ENCODE measurements at places on chromosomes 2 and 18. TPM values are rescaled to one million over a fixed set of nuclear protein-coding genes. Genes with fewer than 3 reads are reported as not detected.

DNA sequence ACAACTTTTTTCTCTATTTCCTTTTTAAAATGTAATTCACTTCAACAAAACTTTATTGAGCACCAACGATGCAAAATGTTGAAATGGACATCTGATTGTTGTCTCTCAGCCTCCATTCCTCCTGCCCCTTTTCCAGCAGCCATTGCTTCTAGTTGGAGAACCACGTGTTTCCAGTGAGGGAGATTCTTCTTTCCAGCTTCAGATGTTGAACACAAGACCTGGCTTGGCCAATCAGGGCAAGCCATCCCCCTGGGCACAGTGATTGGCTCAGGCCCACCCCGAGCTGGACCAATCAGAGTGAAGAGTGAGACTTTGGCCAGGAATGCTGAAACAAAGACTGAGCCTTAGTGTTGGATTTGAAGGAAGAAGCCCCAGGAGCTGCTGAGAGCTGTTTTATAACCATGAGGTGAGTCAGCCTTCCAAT lies 59.0 kb downstream of the E2F6 start:
- DNase-seq, result no peak

DNA sequence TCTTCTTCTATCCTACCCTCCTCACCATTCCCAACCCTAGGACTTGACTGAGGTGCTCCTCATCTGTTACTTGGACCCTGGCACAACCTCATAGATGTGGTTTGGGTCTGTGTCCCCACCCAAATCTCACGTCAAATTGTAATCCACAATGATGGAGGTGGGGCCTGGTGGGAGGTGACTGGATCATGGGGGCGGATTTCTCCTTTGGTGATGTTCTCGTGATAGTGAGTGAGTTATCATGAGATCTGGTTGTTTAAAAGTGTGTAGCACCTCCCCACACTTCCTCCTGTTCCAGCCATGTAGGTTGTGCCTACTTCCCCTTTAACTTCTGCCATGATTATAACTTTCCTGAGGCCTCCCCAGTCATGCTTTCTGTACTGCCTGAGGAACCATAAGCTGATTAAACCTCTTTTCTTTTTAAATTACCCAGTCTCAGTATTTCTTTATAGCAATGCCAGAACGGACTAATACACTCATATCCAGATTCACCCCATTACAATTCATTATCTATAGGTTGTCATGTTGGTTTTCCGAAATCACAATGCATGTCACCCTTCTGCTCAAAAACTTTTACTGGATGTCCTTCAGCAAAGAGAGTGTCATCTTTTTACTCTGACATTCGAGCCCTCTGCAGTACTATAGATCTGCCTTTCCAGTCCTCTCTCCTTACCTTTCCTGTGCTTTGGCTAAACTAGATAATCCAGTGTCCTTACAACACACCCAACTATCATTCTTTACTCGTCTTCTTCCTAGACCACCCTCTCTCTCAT lies 45.7 kb downstream of the APOB start:
- no peak for DNase-seq

DNA sequence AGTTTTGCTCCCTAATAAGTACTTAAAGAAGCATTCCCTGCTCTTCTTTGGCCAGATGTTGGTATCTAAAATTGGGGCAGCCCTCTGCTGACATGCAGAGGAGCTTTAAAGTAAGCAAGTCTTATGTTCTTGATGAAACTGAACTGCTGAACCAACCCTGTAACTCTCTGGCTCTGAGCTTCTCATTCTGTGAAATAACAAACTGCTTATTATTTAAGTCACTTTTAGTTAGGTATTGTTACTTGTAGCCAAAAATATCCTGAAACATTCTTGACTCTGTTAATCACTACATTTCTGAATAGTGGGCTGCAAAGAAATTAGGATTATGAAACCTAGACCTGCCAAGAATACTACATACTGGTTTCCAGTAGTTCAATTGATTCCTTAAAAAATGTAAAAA lies 15.5 kb downstream of the PPP3R1 start:
- no peak for DNase-seq

GRCh38 chr2:232013701-232014353 lies 52.3 kb downstream of the DIS3L2 start:
- DNase-seq, result no peak

DNA sequence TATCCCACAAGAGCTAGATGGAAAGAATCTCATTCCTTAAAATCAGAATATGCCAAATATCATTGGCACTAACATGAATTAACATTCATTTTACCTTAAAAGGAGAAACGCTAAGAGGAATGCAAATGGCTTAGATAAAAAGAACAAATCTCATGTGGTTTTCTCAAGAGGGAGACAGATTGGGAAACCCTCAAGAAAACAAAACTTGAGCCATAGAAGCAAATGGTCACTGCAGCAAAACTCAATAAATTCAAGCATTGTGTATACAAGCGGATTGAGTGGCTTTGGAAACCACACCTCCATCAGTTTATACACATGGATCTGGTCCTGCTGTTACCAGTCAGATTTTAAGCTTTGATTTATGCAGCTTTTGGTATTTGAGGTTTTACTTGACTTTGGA lies 1331.8 kb upstream of the ZEB2 start:
- no peak for DNase-seq

DNA sequence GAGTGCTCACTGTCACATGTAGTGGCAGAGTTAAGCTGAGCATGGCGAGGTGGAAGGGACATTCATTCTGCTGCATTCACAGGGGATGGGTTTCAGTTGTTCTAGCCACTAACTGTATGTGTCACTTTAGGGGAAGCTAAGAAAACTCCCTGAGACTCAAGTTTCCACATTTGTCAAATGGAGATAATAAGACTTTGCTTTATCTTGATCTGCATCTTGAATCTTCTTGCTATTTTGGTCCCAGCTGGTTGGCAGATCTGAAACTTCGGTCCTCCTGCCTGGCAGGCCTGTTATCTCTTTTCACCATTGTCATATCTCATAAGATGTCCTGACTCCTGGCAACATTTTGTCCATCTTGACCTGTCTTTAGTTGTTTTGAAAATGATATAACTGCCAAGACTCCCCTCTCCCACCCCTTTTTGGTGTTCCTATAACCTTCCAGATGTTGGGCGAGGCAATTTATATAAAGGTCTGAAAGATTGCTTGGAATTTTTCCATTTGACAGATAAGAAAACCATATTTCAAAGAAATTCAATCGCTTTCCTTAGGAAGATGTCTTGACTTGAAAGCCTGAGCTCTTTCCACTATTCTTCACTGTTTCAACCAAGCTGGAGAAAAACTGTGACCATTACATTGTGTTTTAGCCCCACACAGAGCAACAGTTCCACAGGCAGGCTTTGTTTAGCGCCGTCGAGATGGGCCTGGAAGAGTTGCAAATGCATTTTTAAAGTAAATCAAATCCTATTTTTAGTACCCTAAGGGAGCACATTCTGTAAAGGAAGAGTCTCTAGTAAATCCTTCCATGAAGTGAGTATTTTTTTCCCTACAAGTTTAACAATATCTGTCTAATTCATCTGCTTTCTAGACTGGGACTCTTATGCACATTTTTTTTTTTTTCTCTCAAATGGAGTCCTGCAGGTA lies 33.4 kb downstream of the MYCN start:
- DNase-seq, result no peak

DNA sequence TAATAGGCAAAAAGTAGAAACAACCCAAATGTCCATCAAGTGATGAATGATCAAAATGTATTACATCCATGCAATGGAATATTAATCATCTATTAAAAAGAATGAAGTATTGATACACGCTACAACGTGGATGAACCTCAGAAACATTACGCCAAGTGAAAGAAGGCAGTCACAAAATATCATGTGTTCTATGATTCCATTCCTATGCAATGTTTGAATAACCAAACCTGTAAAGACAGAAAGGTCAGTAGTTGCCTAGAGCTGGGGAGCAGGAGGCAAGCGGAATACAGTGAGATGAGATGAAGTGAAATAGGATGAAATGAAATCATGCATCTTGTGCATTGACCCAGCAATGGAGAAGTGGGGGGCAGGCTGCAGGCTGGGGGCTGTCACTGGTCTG lies 17.9 kb upstream of the COL6A3 start:
- no peak for DNase-seq

DNA sequence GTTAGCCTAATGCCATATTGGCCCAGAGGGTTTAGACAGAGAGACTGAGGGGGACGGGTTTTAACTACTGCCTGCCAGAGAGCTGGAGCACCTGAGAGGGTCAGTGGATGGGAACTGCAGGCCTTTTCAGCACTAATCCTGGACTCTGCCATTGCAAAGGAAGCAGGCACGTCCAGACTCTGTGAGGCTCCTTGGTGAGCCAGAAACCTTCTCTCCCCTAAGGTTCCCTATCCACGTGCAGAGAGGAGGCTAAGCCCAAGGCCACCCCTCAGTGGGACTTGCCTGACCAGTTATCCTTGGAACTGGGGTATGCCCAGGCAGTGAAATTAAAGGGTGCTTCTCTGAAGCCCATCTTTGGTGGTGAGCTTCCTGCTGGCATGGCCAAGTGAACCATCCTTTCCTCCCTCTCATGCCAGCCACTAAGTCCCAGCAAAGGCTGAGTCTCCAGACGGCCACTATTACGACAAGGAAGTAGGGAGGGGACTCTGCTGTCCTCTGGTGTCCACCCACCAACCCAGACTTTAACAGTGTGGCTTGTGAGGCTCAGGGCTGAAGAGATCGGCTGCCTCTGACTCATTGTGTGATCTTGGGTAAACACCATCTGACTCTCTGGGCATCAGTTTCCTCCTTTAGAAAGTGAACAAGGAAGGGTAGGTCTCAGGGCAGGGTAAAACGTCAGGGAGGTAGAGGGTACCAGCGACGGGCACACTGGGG lies 3.9 kb upstream of the MLPH start:
- no peak for DNase-seq

- DNase-seq, result no peak
Observed at GRCh38 chr2:58664523-58665151, 423.5 kb upstream of the FANCL start.

DNA sequence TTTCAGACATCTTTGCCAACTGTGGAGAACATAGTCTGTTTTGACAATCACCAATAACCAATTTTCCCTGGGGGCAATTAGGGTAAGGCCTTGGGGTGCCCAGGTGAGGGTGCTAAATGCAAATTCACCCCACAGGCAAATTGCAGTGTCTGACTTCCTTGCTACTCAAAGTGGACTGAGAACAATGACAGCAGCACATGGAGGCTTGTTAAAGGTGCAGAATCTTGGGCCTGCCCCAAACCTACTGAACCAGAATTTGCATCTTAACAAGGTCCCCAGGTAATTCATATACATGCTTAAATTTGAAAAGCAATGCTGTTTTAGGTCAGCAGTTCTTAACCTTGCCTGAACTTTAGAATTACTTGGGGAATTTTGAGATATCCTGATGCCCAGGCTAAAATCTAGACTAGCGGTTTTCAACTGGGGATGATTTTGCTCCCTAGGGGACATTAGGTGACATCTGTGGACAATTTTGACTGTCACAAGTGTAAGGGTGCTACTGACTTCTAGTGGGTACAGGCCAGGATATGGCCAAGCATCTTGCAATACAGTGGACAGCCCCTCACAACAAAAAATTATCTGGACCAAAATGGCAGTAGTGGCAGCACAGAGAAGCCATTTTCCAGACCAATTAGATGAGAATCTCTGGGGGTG lies 80.2 kb upstream of the GCFC2 start:
- no peak for DNase-seq

DNA sequence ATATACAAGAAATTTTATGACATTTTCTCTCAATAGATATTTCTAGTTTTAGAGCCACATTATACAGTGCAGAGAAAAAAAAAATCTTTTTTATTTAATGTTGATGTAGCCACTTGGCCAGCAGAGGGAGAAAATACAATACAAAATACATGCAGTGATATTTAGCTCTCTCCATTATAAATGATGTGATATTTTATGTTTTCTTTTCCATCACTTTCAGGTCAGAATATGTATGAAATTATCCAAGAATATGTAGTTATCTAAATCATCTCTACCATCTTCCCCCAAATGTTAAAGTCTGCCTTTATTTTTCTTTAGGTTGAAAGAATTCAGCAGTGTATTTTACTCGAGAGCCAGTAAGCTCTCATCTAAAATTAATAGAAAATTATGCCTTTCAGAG lies 533.6 kb upstream of the FSHR start:
- DNase-seq, result no peak

DNA sequence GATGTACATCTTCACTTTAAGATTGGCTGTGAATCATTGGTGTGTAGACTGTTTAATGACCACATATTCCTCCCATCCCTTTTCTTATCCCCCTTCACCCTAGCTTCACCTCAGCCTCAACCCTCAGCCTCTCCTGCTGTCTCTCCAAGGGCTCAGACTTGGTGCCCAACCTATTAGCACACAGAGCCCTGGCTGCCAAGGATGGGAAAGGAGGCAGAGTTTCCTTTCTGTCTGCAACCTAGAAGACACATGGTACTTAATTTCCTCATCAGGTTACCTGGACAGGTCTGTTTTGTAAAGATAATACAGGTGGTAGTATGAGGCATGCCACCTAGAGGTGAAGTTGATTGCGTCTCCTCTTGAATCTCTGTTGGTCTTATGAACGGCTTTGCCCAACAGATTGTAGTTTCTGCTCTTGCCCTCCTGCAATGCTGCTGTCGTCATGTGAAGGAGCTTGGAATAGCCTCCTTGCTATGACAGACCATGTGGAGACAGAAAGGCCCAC lies 44.5 kb upstream of the RMND5A start:
- no peak for DNase-seq

GRCh38 chr2:85504778-85505261 lies 34.1 kb upstream of the MAT2A start:
- DNase-seq, result no peak

DNA sequence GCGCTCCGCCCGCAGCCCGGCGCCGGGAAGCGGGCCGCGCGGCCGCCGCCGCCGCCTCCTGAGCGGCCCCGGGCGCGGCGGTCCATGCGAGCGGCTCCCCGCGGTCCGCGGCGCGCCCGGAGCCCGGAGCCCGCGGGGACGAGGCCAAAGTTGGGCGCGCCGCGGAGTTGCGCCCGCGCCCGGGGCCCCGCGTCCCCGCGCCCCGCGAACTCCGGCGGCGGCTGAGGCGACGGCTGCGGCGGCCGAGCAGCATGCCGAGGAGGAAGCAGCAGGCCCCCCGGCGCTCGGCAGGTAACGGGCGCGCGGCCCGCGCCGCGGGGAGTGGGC lies 992 bp downstream of the TSHZ1 start:
- DNase-seq, result no peak

DNA sequence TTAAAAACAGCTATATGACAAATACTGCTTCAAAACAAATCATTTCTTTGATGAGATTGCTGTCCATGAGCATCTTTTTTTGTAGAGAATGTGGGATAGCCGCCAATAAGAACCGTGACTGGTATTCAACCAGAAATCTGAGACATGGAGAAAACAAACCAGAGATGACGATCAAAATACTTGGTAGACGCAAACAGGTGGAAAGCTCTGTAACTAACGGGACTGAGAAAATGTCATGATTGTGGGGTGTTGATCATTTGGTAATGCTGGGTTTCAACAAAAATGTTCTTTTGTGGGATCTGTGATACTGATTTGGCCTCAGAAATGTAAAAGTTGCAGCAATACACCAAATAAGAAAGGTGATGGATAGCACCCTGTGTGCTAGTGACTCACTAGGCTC lies 364.8 kb downstream of the NYAP2 start:
- DNase-seq, result no peak

- no peak for DNase-seq
Observed at GRCh38 chr18:54684784-54685183, 93.7 kb downstream of the DYNAP start.

LBX2 gene
- 0.26 TPM for total RNA-seq

AQP12A gene
- not detected for total RNA-seq

SMAD7 gene
- total RNA-seq, result 181 TPM

TMEM214 gene
- 47.3 TPM for total RNA-seq

MROH2A gene
- total RNA-seq, result not detected

LMAN1 gene
- 47.2 TPM for total RNA-seq

CPS1 gene
- 0.67 TPM for total RNA-seq

NEB gene
- total RNA-seq, result 1.7 TPM

NYAP2 gene
- total RNA-seq, result 0.12 TPM
